Hippocampal formation (tissue), 2 donors: ENCODE measurements at places on chromosomes 2 and 18.

GRCh38 chr2:150885236-150885635 is 376.4 kb downstream of the RBM43 start:
- DNase-seq = no peak

- no peak for DNase-seq
Measured at GRCh38 chr2:200310545-200310971, 4.1 kb downstream of the SPATS2L start.

- DNase-seq = no peak
Measured at GRCh38 chr2:205245652-205246051, 436.6 kb upstream of the NRP2 start.

DNA sequence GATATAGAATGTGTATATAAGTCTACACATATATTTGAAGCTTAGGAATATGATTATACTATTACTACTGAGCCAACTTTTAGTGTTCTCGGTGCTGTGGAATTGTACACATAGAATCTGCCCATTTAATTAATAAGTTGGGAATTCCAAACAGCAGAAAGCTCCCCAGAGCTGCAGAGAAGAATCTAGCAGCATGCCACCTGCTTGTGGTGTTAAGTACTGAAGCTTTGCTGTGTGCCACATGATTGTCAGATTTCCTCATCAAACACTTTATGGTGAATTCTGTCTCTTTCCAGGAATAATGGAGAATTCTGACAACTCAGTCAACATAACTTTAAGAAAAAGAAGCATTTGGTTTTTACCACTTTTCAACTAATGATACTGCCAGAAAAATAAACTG is 117.8 kb downstream of the WDSUB1 start:
- DNase-seq = no peak

DNA sequence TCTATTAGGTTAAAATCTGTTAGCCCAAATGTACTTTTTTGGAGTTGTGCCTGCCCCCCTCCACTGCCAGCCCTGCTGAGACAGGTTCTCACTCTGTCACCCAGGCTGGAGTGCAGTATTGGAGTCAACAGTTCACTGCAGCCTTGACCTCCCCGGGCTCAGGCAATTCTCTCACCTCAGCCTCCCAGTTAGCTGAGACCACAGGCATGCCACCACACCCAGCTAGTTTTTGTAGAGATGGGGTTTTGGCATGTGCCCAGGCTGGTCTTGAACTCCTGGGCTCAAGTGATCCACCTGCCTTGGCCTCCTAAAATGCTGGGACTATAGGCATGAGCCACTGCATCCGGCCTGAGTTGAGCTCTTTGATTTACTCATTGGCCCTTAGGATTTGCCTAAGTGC is 110.7 kb downstream of the ICA1L start:
- DNase-seq = no peak

GRCh38 chr2:239696559-239697207 is 295.9 kb upstream of the HDAC4 start:
- DNase-seq = no peak

- no peak for DNase-seq
Measured at GRCh38 chr2:219875036-219875435, 247.6 kb downstream of the SLC4A3 start.

DNA sequence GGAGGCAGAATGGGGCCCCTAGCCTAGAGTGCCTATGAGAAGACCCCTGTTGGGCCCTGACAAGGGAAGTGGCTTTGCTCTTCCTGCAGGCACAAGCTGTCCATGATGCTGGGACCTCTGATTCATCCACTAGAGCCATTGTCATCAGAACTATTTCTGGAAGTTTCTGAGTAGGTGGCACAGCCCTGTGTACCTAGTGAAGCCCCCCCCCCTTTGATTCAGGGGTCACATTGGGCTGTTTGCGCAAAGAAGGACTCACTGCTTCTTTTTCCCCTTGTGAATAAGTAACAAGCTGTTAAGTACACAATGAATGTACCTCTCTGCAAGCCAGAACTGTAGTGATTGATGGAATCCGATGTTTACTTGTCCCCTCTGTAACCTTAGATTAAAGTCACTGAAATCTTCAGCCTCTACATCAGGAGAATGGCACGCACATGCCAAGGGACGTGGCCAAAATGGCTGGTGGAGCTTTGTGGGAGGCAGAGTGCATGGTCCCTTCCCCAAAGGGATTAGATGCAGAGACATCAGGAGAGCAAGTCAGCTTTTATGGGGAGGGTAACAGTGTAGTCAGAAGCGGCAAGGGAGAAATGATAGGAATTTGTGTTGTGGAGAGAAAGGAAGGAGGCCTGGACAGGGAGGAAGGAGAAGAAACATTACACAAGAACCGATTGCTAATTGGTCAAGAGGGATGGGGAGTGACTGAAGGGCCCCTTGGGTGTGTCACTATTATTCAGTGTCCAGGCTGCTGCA is 267.6 kb upstream of the RAB12 start:
- DNase-seq = no peak

DNA sequence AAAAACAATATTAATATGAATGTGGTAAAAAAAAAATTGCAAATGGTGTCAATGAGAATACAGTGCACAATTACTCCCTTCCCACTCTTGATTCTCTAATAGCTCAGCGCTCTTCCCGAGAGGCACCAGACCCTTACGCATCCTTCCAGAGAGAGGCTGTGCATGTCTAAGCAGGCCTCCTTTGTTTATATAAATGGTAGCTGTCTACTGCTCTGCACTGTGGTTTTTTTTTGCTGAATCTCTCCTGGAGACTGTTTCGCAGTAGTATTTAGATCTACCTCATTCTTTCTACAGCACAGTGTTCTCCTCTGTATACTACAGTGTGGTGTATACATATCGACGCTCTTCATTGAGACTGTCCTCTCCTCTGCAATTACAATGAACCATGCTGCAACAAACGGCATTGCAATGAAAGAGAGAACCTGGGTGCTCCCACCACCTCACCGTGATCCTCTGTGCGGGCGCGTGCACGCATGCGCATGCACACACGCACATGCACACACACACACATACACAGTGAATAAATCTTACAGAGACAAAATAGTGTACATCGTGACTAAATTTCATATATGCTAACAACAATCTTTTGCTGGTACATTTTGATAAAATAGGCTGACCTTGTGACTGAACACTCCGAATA is 19.4 kb downstream of the SEPTIN10 start:
- no peak for DNase-seq

DNA sequence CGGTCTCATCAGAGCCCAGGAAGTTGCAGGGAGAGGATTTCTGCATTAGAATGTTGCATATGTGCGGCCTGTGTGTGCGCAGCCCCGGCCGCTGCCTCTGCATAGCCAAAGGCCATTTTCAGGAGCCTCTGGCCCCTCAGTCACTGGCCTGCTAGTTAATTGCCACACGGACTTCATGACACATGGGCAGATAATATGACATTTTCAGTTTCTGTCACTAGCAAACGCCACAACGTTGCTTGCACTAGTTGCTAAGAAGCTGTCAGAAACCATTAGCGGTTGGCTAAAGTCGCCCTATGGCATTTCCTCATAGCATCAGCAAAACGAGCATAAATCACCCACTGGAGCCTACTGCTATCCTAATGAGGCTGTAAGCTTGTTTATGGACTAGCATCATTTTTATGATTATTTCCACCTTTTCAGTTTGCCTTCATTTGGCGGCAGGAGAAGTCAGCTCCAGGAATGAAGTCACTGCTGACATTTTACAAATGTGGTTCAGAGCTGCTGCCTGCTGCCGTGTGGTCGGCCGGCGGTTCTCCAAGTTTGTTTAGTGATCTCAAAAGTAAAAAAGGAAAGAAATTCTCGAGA is 73.7 kb downstream of the MEIS1 start:
- no peak for DNase-seq

- no peak for DNase-seq
Measured at GRCh38 chr2:101297383-101297782, 11.1 kb downstream of the RNF149 start.

- no peak for DNase-seq
Measured at GRCh38 chr2:68294187-68294586, 25.6 kb downstream of the CNRIP1 start.

DNA sequence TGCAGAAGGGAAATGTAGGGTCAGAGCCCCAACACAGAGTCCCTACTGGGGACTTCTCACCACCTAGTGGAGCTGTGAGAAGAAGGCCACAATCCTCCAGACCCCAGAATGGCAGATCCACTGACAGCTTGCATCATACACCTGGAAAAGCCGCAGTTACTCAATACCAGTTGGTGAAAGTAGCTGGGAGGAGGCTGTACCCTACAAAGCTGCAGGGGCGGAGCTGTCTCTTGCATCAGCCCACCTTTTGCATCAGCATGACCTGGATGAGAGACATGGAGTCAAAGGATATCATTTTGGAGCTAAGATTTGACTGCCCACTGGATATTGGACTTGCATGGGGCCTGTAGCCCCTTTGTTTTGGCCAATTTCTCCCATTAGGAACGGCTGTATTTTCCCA is 237.3 kb downstream of the CALCRL start:
- DNase-seq = no peak

DNA sequence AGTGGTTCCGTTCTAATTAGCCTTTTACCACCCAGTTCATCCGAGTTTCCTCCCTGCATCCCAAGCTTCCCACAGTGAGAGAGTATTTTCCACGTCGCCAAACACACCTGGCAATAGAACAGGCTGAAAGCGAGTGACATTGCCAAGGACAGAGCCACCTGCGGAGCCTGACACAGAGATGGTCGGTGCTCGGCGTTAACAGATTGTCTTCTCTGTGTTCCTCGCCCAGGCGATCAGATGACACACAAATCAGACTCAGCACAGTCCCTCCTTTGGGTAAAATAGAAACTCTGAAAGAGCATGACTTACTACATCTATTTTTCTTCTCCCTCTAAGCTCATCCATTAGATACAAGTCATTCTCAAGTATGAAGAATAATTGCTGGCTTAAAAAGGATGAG is 107.7 kb downstream of the CD226 start:
- no peak for DNase-seq

GRCh38 chr2:233816334-233816733 is 38.0 kb downstream of the HJURP start:
- no peak for DNase-seq

GRCh38 chr2:232476045-232476444 is 11.6 kb downstream of the ECEL1 start:
- DNase-seq = no peak

DNA sequence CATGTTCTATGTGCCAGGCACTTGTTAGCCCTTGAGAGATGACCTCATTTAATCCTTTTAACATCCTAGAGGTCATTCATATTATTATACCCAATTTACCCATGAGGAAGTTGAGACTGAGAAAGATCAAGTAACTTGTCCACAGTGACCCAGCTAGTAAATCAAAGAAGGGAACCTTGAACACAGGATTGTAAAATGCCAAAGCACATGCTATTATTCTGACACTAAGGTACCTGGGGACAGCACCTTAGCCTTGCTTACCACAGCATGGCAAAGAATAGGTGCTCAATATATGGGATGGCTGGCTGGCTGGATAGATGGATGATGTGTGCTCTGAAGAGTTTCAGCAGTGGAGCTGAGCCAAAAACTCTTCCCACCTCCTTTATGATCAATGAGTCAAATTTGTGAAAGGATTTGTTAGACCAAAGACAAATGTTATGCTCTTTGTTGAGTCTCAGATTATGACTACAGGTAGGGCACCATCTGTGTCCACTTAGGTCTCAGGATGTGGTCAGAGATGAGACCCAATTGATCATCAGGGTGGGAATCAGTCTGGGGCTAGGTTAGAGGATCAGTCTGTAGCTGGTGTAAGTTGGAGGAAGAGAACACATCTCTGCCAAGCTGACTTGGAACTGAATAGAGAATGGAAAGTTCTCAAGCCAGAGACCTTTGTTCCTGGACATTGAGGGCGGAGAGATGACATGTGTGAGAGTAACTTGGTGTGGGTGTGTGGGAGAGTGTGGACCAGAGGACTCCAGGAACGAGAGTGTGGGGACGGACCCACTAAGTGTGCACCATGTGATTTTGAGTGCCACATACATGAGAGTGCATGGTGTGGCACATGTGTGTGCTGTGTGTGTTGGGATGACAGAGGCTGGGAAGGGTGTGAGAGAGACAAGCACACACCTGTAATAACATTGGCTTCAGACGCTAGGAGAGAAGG is 16.3 kb upstream of the PKDCC start:
- no peak for DNase-seq

GRCh38 chr2:25606892-25607291 is 66.5 kb downstream of the DTNB start:
- DNase-seq = no peak

GRCh38 chr2:158845859-158846258 is 50.7 kb downstream of the DAPL1 start:
- no peak for DNase-seq

DNA sequence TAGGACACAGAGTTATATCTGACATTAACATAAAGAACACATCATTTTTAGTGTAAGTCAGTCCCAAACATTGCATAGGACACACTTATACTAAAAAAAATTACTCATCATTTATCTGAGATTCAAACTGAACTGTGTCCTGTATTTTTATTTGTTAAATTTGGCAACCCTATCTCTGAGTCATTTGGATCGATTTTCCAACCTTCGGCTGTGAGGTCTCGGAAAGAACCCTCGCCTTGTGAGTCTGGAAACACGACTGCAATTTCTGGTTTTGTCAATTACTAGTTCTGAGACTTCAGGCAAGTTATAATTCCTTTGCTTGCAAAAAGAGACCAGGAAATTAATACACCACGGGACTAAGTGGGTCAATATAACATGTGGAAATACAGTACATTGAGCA is 14.0 kb downstream of the ATP8B1 start:
- DNase-seq = no peak

- DNase-seq = no peak
Measured at GRCh38 chr18:72833471-72833870, 34.3 kb downstream of the NETO1 start.
